Activated CD8-positive, alpha-beta memory T cell treated with anti-CD3 and anti-CD28 coated beads, Interleukin-2, amount 10 ng/mL, durations not matched to agents 7 days and 5 days (primary cell): ENCODE measurements at places on chromosomes 11 and 22. TPM values are rescaled to one million over a fixed set of nuclear protein-coding genes. Genes with fewer than 3 reads are reported as not detected.
A peak's percentile ranks its signal among the peaks of the same experiment; 100 is the strongest.

RFPL1 gene
- total RNA-seq = not detected

DNA sequence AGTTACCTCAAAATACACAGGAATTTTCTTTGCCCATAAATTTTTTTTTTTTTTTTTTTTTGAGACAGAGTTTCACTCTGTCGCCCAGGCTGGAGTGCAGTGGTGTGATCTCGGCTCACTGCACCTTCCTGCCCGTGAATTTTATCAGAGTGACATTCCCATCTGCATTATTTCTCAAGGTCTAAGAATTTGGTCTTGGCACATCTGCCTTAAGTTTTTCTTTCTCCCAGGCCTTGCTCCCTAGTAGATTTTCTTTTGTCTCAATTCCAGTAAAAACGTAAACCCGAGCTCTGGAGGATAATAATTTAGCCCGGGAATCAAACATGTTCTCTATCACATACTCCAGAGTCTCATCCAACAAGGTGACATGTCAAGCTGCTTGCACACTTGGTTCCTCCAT lies 12.4 kb downstream of the TRIM6 start:
- no peak for DNase-seq

PDHX gene
- total RNA-seq = 34.0 TPM

- DNase-seq = no peak
Measured at GRCh38 chr22:31138126-31138525, 2.2 kb downstream of the PLA2G3 start.

GRCh38 chr11:86210898-86211297 lies 33.7 kb upstream of the EED start:
- DNase-seq = no peak

GRCh38 chr11:72684236-72684912 lies 10.2 kb upstream of the PDE2A start:
- peak; percentile 70 for DNase-seq

UBQLNL gene
- 0.55 TPM for total RNA-seq

DNA sequence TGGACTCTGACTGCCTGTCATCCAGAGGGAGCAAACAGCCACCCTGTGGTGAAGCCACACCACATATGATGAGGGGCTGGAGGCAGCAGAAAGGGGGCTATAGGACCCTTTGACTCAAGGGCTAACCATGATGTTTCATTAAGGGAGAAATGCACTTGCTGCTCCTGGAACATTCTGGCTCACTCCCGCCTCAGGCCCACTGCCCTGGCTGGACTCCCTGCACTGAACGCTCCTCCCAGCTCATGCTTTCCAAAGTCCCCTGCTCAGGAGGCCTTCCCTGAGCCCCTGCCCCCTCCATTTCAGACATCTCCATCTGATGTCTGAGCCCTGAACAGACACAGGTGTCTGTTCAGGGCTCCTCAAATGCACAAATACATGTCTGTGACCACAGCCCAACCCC lies 69.1 kb downstream of the CDKN1C start:
- no peak for DNase-seq

- no peak for DNase-seq
Measured at GRCh38 chr11:79600711-79601110, 159.9 kb upstream of the TENM4 start.

CHST1 gene
- total RNA-seq = 0.35 TPM

DNA sequence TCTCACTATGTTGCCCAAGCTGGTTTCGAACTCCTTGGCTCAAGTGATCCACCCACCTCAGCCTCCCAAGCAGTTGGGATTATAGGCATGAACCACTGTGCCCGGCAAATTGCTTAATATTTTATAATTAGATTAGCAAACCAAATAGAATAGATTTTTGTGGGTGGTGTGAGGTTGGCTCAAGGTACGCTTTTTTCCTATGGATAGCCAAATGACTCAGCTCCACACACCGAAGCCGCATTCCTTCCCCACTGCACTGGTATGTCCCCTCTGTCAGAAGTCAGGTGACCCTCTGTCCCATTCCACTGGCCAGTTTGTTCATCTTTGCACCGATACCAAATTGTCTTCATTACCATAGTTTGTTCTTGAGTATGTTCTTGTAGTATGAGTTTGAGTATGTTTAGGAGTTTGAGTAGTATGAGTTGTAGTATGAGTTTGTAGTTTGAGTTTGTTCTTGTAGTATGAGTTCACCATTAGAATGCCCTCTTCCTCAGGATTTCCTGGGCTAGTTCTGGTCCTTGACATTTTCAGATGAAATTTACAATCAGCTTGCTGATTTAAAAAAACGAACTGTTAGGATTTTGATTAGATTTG lies 19.4 kb downstream of the SUSD2 start:
- DNase-seq = no peak

DNA sequence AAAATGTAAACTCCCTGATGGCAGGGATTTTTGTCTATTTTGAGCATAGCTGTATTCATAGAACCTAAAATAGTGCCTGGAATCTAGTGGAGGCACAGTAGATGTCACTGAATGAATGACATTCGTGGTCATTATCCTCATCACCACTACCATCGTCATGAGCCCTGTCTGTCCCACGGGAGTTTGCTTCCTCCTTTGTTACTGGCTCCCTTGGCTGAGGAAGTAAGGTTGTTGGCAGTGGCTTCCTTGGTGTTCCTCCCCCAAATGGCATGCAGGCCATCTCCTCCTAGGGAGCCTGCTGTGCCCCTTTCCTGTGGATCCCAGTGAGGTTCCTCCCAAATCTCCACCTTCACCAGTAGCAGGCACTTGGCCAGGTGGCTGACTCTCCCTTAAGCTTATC lies 183.0 kb downstream of the CEP164 start:
- no peak for DNase-seq

DNA sequence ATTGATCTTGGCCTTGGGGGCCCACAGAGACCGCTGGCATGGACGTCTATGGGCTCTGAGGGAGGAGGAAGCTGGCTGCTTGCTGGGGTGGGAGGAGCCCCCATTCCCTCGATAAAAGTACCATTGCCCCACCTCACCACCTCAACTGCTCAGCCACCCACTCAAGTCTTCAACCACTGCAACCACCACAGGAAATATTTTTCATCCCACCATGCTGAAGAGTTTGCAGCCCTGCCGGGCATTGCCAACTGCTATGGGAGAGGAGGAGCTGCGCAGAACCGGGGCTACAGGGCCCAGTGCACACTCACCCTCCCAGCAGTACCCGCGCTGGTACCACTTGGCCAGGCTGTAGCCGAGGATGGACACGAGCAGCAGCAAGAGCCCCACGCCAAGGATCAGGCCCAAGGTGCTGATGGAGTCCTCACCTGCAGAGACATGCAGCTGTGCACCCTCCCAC lies 29.2 kb downstream of the IL10RA start:
- peak; percentile 77 for DNase-seq
